ENCODE measurements at places on chromosomes 12 and 14.

- no peak for DNase-seq
Observed at GRCh38 chr12:68158432-68158831, 1.1 kb downstream of the IFNG start.

GRCh38 chr12:45282411-45282810, 66.5 kb downstream of the ANO6 start:
- DNase-seq = no peak

DNA sequence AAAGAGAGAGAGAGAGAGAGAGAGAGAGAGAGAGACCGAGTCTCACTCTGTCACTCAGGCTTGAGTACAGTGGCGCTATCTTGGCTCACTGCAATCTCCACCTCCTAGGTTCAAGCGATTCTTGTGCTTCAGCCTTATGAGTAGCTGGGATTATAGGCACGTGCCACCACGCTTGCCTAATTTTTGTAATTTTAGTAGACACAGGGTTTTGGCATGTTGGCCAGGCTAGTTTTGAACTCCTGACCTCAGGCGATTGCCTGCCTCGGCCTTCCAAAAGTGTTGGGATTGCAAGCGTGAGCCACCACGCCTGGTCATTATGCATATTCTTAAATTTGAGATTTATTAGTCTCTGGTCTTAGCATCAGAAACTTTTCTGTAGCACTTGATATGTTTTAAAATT, 317.9 kb upstream of the ATP2B1 start:
- no peak for DNase-seq

GRCh38 chr12:44357494-44357893, 518.6 kb downstream of the NELL2 start:
- no peak for DNase-seq

DNA sequence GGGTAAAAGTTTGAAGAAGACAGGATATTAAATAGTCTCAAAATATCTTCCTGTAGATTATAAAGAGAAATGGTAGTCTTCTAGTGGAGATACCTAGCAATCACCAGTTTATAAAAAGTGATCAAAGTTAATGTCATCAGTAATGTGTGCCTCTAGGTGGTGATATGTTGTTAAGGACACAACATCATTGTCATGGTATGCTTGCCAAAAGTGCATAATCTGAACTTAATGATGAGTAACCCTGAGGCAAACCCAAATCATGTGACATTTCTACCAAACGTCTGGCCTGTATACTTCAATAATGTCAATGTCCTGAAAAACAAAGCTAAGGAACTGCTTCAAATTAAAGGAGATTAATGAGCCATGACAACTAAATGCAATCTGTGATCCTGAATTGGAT, 214.7 kb downstream of the PHLDA1 start:
- no peak for DNase-seq
